Stimulated activated CD4-positive, alpha-beta T cell treated with anti-CD3 and anti-CD28 coated beads, Interleukin-12 subunit alpha, Interleukin-12 subunit beta, amount 100 ng/mL, for 4 hours (primary cell): ENCODE measurements at places on chromosomes 16 and 17.
A peak's percentile ranks its signal among the peaks of the same experiment; 100 is the strongest.

DNA sequence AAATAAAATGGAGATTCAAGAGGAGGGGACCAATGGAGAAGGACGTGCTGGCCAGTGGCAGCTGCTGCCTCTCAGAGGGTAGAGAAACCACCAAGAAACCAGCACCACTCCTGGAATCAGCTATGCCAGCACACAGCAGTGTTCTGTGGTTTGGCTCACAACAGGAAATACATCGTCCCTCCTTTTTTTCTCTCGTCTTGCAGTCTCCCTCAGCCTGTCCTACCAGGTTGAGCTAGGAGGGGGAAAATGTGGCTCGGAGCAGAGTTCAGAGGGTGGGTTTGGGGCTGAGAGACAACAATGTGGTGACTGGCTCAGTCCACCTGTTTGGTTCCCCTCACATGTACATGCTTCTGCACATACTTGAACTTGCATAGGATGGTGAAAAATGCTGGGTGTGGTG lies 19.9 kb upstream of the SLC16A5 start:
- no peak for DNase-seq

GRCh38 chr17:59637611-59638310 lies 18.1 kb downstream of the CLTC start:
- no peak for DNase-seq

DNA sequence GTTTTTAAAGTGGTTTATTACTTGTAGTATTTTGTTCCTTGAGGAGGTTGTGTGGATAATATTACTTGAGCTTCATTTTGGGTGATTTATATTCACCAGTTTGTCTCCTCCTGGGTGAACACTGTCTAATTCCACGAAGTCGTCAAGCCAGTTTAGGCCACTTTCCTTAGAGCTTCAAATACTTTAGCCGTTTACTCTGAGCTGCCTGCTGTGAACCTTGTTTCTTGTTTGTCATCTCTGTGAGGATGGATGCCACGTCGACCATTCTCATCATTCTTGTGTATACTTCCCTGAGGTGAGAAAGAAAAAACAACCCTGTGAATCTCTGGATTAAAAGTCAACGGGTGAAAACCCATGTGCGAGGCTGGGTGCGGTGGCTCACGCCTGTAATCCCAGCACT lies 9.0 kb downstream of the KRT24 start:
- no peak for DNase-seq

DNA sequence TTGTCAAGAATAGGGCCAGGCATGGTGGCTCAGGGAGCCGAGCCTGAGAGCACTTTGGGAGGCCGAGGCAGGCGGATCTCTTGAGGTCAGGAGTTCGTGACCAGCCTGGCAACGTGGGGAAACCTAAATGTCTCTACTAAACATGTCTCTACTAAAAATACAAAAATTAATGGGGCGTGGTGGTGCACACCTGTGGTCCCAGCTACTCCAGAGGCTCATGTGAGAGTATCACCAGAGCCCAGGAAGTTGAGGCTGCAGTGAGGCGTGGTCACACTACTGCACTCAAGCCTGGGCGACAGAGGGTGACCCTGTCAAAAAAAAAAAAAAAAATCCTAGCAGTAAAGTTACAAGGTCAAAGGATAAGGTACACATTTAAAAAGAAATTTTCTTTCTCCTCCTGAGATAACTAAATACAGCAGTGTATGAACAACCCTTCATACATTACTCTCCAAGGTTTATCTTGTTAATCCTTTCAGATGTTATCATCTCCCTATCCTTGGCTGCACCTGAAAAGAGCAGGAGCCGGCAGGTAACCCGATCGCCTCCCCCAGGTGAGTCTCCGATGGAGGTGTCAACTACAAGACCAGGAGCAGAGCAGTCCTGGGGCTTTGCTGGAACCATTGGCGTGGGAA lies 122.3 kb downstream of the GOSR1 start:
- no peak for DNase-seq

DNA sequence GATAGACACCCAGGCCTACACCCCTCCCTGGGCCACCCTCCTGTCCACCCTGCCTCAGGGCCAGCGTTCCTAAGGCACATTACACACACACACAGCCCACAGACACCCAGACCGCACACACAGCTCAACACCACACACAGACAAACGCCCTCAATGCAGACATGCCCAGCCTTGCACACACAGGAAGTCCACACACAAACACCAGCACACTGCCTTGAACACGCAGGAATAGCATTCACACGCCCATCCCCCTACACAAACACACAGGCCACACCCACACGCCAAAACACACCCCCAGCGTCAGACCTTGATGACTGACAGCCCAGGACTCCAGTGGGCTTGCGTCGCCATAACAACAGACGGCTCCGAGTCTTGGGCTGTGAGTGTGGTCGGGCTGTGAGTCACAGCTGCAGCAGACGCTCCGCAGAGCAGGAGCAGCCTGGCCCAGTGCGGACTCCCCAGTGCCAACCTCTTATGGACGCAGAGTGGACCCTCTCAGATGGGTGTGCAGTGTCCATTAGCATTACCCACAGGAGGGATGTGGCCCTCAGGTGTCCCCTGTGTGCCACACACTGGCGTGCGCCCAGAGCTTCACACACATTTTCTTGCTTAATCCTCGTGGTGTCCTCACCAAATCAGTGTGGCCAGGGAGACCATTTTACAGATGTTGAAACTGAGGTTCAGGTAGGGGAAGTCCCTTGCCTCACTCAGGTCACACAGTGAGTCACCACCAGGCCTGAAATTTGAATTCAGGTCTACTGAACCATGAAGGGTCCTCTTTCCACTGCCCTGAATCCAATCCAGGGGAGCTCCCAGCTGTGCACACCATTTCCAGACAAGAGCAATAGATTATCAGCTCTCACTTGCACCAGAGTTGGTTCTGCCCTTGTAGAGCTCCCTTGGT lies 17.8 kb upstream of the RAI1 start:
- DNase-seq: peak; percentile 43

GRCh38 chr17:49193513-49194296 lies 16.7 kb downstream of the GNGT2 start:
- DNase-seq: no peak

GRCh38 chr17:56939869-56940484 lies 20.9 kb downstream of the COIL start:
- no peak for DNase-seq

DNA sequence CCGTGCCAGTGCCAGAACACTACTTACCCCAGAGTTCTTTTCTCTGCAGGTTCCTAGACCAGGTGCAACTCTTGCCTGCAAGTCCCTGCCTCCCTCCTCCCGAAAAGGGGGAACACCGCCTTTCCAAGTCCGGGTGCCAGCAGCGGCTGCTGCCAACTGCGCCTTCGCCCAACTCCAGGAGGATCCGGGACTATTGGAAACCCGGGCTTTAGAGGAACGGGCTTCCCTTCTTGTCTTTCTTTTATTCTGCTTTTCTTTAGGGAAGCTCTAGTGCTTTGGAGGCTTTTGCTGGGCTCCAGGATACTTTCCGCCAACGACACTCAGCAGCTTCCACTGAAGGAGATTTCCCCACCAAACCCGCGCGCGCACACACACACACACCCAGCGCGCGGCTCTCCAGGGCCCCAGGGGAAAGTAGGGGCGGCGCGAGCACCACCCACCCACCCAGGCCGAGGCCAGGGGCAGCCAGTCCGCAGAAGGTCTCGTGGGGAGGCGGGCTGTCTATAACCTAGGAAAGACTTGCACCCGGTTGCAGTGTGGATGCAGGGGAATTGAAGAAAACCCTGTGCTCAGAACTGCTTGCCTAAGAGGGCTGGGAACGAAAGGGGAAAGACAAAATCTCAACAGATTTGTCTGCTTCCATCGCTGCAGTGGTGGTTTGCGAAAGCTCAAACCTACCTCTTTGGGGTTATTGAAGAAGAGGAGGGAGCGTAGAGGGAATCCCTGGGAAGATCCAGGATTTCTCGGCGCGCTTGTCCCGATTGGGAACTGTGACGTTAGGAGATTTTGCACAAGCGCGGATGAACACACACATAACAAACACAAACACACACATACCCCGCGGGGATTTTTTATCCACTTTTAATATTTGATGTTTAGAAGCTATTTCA lies 977 bp upstream of the CA10 start:
- no peak for DNase-seq

DNA sequence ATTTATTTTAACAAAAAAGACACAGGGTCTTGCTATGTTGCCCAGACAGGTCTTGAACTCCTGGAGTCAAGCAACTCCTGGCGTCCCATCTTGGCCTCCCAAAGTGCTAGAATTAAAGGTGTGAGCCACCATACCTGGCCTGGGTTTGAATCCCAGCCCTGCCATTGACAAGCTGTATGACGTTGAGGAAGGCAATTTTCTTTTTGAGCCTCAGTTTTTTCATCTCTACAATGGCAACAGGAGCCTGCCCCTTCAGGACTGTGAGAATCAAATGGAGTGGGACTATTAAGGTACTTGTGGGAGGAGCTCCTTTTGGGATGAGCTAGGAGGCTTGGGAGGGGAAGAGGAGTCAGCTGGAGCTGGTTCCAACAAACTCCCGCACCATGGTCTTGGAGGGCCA lies 6.2 kb downstream of the RARA start:
- DNase-seq: no peak

DNA sequence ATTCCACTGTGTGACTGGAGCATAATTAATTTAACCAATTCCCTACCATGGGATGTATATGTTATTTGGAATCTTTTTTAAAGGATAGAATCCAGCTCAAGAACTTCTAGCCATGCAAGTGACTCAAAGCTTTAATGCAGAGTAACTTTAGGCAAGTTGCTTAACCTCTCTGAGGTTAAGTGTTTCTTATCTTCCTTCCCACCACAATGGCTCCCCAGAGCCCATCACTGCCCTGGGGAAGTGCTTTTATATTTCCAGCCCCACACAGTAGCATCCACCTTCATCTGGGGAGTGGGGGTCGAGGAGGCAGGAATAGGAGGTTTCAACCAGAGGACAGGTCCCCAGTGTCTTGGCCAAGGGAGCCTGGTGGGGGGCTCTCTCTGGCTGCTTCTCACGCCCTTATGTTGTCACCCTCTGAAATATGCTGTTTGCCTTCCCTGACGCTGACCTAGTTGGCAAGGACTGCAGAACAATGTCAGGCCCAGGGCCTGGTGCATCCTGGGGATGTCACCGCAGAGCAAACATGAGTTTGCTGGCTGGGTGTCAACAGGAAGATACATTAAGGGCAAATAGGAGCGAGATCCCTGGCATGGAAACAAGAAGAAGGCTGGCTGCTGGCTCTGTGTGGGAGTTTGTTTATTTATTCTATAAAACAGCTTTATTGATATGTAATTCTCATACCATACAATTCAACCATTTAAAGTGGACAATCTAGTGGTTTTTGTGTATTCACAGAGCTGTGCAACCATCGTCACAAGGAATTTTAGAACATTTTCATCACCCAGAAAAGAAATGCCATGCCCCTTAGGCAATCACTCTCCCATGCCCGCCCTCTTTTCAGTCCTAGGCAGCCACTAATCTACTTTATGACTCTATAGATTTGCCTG lies 46.6 kb upstream of the WSB1 start:
- DNase-seq: no peak

DNA sequence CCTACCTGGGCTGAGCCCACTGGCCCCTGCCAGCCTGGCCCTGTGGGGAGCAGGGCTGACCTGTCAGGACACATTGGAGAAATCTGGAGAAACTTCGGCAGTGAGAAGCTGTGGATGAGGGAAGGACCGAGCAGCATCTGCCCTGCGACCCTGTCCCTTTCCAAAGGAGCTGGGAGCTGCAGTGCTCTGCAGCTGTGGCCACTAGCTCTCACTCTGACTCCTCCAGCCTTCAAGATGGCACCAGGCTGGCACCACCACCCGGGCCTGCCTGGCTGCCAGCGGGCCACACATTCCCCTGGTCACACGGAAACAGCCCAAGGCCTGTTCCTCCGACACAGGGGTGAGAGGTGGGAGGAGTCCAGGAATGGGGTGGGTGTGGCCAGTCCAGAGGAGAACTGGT lies 30.1 kb downstream of the CD300LG start:
- DNase-seq: no peak

GRCh38 chr16:21618281-21618680 lies 18.9 kb downstream of the METTL9 start:
- no peak for DNase-seq

DNA sequence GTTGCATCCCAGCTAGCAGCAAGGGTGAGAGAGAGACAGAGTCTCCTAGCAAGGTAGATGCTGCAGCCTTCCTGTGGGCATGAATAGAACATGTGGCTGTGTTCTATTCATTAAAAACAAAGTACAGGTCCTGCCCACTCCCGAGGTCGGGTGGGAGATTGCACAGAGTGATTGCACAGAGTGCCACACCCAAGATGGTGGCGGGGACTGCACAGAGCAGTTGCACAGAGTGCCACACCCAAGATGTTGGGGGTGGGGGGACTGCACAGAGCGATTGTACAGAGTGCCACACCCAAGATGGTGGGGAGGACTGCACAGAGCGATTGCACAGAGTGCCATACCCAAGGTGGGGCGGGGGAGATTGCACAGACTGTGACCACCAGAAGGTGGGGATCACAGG lies 410.8 kb upstream of the EEF2KMT start:
- DNase-seq: no peak

GRCh38 chr17:79850571-79851460 lies 11.6 kb upstream of the CBX4 start:
- DNase-seq: no peak

- DNase-seq: no peak
These were observed 12.2 kb downstream of the SLC13A5 start for GRCh38 chr17:6700948-6701307.

DNA sequence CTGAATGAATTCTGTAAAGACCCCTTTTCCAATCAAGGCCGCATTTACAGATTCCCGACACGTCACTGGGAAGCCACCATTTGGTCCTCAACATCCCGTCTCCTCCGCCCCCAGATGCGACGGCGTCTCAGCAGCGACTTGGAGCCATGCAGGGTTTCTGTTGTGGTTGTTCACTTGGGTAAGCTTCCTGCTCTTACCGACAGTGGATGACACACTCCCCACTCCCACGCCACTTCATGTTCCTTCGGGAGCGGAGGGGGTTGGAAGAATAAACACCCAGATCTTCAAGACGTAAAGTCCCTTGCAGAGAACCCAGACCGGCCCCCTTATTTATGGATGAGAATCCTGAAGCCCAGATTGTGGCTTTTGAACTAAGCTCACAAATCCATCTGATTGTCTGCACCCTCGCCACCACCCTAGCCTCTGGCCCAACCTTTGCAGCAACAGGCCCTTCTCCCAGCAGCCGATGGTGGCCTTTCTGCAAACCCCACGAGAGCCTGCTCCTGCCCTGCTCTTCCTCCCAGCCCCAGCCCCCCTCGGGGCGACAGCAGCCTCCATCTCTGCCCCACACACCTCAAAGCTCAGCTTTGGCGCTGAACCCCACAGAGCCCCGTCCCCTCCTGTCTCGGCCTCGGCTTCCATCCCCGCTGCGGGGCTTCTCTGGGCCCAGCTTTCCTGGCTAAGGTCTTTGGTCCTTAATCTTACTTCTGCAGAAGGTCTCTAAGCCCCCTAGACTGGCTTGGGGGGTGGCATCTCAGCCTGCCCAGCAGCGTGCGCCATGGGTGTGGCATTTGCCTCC lies 19.0 kb upstream of the OSGIN1 start:
- no peak for DNase-seq

GRCh38 chr17:65064452-65065019 lies 8.0 kb upstream of the GNA13 start:
- no peak for DNase-seq
